Cortex of kidney (tissue), 1 donor: ENCODE measurements at places on chromosomes 1 and 21.

- no peak for DNase-seq
These were observed 114.4 kb upstream of the ZC3H12A start for GRCh38 chr1:37360011-37360410.

DNA sequence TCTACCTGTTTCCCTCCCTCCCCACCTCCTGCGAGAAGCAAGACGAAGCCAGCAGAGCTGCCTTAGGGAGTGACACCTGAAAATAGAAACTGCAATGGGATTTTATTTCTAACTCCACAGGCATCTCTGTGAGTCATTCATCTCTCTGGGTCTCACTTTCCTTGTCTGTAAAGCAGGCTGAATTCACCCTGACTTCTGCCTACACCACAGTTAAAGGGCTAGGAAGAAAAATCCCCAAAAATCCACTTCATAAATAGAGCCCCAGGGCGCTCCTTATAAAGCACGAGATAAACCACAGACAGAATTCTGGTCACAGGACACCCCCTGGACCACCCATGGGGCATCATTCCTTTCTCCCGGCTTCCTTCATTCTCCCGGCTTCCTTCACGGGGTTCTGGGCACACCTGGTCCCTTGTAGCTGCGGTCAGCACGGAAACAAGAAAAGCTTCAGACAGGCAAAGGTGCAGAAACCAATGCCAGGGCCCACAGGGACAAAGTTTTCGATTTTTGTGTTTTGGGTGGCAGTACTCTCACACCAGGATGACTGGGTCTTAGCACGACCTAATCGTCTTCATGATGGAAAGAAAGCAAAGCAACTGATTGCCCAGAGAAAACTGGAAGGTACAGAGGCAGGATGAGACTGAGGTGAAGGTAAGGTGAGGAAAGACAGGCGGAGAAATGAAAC, 2.8 kb upstream of the H6PD start:
- no peak for DNase-seq

DNA sequence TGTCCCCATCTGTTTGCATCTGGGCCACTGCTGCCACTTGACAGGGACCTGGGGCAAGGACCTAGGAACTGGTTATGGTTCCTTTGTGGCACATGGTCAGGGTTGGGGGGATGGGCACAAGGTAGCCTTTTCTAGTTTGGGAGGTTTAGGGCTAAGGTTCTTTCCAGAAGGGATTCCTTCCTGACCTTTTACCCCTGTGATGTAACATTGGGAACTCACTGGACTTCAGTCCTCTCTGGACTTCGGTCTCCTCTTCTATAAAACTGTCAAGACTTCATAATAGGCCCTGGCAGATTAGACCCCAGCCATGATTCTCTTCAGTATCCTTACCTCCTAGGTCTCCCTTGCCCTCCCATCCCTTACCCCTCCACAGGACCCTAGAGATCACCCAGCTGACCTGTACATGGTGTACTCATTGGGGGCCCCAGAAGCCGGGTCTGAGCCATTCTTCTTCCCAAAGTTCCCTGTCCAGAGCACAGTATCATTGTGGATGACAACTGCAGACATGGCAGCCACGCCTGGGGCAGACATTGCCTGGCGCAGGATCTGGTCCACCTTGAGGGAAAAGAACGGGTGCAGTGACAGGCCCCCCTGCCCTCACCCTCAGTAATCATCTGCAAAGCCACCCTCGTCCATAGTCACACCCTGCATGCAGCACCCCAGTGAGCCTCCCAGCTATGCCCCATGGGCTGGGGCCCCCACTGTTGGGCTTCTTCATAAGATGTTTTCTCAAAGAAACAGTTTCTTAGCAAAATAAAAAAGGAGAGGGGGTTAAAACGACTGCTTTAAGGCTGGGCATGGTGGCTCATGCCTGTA, 12.9 kb downstream of the LACTBL1 start:
- no peak for DNase-seq

DNA sequence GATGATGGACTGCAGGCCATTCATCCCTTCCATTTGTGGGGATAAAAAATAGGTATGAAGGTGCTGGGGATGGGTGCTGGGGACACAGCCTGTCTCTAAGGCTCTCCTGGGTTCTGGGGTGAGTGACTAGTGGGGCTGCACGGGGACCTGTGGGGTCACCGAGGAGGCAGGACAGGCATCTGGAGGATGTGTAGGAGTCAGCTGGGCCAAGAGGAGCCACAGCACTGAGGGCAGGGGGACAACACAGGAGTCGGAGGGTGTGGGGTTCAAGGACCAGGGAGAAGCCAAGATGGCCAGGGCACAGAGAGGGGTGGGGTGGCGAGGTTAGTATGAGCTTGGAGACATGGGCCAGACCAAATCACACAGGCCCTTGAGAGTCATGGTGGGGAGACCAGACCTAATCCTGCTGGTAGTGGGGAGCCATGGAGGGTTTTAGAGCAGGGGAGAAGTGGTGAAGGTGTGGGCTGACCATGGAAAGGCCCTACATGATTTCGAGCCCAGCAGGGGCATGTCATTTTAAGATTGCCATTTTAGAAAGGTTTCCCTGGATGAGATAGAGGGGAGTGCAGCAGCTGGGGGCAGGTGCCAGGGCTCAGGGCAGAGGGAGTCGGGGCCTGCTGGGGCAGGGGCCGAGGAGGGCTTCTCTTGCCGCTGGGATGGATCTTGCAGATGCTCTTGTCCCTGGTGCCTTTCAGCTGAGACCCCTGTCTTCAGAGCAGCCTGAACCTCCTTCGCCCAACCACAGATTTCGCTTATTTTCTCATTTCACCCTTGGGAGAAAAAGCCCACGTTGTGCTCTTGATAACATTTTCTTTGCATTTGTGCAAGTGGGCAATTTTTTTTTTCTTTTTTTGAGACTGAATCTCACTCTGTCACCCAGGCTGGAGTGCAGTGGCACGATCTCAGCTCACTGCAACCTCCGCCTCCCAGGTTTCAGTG, 22.7 kb downstream of the SERINC2 start:
- DNase-seq = no peak

GRCh38 chr1:8908388-8909151, 30.1 kb upstream of the ENO1 start:
- no peak for DNase-seq

- no peak for DNase-seq
These were observed 406.7 kb downstream of the RPS6KC1 start for GRCh38 chr1:213457733-213458132.

GRCh38 chr21:21324297-21324696, 326.1 kb downstream of the NCAM2 start:
- DNase-seq = no peak

DNA sequence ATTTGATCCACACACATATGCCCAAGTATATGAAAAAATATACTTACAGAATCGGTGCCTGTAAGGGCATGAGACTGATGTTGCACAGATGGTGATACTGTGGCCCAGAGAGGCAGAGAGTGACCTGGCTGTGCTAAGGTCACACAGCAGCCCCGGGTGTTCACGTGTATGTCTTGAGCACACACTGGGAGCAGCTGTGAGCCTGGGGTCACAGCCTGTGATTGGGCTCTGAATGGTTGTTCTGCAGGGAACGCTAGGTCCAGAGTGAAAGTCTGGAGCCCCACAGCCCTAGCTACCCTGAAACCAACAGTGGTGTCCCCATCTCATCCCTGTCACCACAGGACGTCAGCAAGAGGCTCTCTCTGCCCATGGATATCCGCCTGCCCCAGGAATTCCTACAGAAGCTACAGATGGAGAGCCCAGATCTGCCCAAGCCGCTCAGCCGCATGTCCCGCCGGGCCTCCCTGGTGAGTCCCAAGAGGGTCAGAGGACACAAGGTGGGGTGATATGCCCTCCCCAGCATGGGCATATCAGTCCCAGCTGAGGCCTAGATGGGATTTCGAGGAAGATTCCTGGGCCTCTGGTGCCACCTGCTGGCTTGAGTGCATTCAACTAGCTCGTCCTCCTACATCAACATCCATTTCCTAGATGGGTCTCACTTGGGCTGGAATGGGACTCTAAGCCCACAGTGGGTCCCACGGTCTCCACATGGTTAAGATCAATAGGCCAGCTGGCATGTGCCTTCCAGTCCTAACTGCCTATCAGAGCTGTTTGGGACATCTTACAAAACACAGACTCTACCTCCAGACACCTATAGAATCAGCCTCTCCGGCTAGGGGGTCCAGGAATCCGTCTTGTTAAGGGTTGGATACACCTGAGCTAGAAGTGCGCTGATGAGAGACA, 19.7 kb downstream of the CDK18 start:
- no peak for DNase-seq

GRCh38 chr1:195973311-195973904, 634.8 kb downstream of the KCNT2 start:
- no peak for DNase-seq

DNA sequence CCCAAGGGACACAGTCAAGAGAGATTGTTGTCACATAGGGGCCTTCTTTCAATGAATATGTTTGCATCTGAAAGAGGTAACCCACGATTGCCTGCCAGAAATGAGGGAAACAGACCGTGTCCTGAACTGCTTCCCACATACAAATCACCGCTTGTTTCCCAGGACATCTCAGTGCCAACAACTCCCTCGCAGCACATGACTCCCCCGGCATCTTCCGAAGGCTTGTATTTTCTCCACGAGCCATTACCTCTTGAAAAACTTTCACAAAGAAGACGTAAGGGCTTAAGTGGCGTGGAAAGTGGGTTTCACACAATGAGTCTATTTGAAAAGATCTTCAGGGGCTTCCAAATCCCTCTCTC, 31.6 kb upstream of the PDE9A start:
- DNase-seq = no peak

- DNase-seq = no peak
These were observed 77.6 kb downstream of the EVI5 start for GRCh38 chr1:92707292-92707691.

GRCh38 chr1:42765269-42765668, 1.6 kb downstream of the P3H1 start:
- no peak for DNase-seq

GRCh38 chr21:44582055-44582454, 1.7 kb upstream of the KRTAP10-5 start:
- DNase-seq = no peak

DNA sequence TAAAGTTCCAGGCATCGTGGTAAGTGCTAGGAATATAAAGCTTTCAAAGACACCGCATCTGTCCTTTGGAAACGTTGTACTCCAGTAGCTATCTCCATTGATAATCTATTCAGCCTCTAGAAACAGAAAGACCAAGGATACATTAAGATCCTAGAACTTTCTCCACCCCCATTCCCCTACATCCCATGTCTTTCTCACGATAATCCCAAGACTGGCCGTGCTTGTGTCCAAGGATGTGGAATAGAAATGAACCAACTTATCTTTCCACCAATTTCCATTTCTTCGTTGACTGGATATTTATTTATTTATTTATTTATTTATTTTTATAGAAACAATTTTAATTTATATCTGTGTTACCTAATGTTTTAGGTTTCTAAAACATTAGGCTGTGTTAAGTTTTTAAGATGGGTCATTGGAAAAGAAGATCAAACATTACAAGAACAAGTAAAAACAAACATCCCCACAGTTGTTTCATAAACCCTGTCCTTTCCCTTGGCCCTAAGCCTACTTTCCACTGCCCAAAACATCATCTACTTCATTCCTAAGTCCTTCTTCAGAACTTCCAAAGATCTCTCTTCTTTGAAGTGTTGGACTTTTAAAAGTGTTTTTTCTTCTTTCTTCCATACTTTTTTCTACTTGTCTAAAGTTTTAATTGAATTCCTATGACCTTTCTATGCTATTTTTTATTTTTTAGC, 39.7 kb downstream of the LRRC8C start:
- no peak for DNase-seq

GRCh38 chr1:65505547-65506300, 85.3 kb downstream of the LEPR start:
- no peak for DNase-seq

GRCh38 chr1:153598309-153599172, 14.4 kb downstream of the S100A16 start:
- DNase-seq = no peak

- no peak for DNase-seq
These were observed 29.1 kb upstream of the IGSF5 start for GRCh38 chr21:39715804-39716397.
